ENCODE measurements at places on chromosomes 13 and 19.
A peak's percentile ranks its signal among the peaks of the same experiment; 100 is the strongest.

- no peak for DNase-seq
Measured at GRCh38 chr19:11361771-11362731, 6.8 kb downstream of the PLPPR2 start.

GRCh38 chr19:42092350-42092749 lies 16.4 kb downstream of the ZNF574 start:
- DNase-seq: no peak

DNA sequence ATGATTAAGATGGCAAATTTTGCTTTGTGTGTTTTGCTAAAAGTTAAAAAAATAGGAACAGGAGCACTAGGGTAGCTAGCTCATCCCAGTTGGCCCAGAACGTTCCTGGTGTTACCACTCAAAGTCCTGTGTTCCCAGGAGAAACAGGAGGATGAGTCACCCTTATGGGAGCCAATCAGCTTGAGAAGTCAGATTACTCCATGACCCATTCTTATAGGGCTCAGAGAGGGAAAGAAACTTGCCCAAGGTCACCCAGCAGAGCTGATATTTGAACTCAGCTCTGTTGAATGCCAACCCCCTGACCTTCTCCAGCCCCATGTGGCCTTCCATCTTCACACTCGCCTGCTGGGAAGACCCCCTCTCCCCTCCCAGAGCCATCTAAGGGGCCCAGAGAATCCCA lies 13.0 kb downstream of the NMRK2 start:
- no peak for DNase-seq

- no peak for DNase-seq
Measured at GRCh38 chr19:19487950-19488874, 27.1 kb downstream of the TSSK6 start.

GRCh38 chr19:52592301-52592700 lies 22.2 kb downstream of the ZNF701 start:
- DNase-seq: no peak

DNA sequence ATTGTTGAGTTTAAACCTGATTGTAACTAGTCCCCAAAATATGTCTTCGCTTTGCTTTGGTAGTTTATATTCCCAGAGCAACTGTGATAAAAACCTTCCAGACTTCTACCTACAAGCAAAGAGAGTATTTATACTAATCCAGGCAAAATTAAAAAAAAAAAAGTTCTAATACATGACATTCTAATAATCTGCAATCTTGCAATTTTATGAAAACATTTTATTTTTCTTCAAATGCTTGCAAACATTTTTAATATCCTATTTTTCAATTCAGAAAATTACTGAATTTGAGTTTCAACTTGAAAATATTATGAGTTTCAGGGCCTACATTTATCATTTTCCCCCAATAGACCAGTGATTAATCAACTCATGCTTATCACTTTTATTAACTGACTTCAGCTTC lies 830.2 kb upstream of the KLHL1 start:
- no peak for DNase-seq

GRCh38 chr19:7113233-7113632 lies 43.7 kb downstream of the ZNF557 start:
- DNase-seq: no peak

DNA sequence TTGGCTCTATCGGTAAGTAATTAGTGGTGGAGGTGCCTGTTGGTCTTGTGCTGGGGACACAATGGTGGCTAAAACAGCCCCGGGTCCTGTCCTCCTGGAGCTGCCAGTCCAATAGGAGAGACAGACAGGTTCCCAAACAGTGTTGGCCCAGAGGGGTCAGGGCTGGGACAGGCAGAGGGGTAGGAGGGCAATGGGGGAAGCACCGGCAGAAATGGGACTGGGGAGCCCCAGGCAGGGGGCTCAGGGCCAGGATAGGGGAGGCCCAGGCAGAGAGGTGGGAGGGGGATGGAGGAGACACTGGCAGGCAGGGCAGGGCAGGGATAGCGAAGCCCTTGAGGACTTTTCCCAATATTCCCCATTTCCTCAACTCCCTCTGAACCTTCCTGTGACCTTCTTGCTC lies 2.2 kb upstream of the FBL start:
- no peak for DNase-seq

GRCh38 chr13:23687614-23688013 lies 117.4 kb downstream of the TNFRSF19 start:
- no peak for DNase-seq

DNA sequence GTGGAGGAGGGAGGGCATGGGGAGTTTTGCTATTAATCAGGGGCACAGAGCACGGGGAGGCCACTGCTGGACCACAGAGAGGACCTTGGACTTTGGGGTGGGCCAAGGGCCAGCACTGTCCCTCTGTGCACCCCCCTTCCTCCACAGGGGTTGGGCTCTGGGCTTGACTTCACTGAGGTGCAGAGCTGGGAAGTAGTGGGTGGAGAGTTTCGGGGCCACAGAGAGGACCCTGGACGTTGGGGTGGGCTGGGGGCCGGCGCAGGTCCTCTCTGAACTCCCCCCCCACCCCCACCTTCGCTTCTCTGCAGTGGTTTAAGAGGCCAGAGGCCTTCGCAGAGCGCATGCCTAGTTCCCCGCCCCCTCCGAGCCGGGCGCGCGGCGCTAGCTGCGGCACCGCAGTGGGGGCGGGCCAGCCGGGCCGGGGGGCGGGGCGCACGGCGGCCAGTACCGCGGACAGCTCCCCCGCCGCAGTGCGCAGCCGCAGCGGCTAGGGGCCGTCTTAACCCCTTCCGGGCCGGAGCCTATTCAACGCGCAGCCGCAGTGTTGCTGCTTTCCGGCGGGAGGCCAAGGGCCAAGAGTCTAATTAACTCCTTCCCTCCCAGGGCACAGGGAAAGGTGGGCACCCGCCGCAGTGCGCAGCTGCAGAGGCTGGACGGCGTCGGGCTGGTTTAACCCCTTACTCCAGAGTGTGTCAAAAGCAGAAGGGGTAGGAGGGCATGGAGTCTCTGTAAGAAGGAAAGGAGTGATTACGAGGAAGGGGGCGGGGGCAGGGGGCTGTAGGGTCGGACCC lies 3.7 kb downstream of the KCNC3 start:
- DNase-seq: peak; percentile 48

DNA sequence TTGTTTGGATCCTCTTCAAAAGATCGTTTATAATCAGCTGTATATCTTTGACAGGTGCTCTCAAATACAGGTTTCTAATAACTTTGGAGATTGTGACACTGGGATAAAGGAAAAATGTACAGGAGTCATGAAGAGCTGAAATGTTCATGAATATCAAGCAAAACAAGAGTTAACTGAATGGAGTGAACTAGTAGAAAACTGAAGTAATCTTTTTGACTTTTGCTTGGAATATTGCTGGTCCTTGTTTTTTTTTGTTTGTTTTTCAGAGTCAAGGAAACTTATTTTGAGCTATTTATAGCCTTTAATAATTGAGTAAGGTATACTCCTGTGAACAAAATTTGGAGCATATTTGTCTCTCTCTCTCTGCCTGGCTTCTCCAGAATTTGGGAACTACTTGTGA lies 25.3 kb downstream of the MED4 start:
- no peak for DNase-seq

DNA sequence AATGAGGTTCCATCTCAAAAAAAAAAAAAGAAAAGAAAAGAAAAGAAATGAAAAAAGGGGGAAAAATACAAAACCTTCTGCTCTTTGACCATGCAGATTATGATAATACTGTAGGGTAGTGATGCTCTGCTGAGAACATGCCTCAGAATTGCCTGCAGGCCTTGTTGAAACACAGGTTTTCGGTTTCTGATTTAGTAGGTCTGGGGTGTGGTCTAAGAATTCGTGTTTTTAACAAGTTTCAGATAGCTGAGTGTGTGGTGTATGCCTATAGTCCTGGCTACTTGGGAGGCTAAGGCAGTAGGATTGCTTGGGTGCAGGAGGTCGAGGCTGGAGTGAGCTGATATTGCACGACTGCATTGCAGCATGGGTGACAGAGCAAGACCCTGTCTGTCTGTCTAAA lies 14.9 kb upstream of the CYP2B6 start:
- DNase-seq: no peak

GRCh38 chr13:100075700-100076587 lies 12.9 kb upstream of the PCCA start:
- no peak for DNase-seq

DNA sequence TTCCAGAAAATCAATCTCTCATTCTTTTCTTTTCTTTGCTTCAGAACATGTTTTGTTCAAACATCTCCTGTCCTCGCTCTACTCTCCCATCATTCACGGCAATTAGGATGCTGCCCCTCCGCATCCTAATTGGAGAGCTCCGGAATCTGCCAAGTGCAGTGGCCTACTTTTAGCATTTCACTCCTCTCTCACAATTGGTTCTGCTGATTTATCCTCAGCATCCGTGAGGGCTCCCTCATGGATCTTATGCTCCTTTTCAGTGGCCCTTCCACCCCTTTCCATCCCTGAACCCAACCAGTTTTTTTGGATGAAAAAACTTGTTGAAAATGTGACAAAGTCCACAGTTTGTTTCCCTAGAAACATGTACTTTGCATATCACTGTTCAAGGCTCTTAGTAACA lies 22.4 kb downstream of the AMER2 start:
- no peak for DNase-seq

DNA sequence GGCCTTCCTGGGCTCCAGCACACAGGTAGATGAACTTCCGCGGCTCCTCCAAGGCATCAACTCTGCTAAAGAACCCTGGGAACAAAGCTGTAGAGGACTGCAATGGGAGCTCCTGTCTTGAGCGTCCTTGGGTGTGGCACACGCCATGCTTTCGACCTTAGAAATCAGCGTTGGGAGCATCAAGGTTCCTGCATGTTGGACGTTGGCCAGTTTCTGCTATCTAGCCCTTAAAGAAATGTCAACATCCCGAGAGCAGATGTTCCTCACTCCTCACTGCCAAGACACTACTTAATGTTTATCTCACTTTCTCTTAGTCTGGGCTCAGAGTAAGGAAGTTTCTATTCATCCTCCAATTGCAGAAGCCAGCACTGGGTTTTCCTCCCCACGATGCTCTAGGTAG lies 70.6 kb upstream of the MEDAG start:
- DNase-seq: no peak

GRCh38 chr13:21130116-21130515 lies 46.2 kb downstream of the SKA3 start:
- no peak for DNase-seq

DNA sequence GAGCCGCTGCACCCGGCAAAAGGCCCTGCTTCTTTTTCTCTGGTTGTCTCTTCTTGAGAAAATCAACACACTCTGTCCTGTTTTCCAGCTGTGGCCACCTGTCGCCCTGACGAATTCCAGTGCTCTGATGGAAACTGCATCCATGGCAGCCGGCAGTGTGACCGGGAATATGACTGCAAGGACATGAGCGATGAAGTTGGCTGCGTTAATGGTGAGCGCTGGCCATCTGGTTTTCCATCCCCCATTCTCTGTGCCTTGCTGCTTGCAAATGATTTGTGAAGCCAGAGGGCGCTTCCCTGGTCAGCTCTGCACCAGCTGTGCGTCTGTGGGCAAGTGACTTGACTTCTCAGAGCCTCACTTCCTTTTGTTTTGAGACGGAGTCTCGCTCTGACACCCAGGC lies 17.2 kb downstream of the LDLR start:
- DNase-seq: no peak

DNA sequence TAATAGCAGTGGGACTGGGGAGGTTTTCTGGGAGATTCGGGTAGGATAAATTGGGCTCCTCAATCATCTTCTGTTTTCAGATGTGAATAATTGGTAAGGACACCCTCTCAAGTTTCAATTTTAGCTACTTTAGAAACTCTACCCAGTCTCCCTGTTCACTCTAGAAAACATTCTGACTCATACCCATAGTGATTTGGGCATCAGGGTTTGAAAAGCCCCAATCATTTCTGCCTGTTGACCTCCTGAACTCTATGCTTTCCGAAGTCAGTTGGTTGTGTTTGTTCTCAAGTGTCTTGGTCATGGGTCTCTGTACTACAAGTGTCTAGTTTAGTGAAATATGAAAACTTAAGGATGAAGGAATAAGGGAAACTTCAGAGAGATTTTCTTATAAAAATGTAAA lies 911.3 kb upstream of the GPC6 start:
- no peak for DNase-seq

- DNase-seq: no peak
Measured at GRCh38 chr19:16327169-16327475, 2.5 kb downstream of the KLF2 start.

DNA sequence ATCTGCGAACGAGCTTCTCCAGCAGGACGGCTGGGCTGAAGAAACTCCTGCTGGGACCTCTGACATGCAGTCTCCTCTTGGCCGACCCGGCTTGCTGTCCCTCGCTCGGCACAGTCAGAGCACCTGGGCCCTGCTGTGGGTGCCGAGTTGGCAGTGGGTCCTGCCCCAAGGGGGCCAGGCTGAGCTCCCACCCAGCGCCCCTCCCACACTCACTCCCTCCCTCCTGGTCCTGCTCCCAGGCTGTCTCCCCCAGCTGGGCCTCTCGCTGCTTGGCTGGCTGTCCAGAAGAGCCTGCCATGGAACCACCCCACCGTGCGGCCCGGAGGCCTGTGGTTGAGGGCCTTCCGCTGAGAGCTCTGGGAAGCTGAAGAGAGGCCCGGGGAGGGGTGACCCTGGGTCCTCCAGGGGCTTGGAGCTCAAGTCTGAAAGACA lies 6.0 kb downstream of the AKT2 start:
- no peak for DNase-seq

GRCh38 chr13:27500806-27501534 lies 50.6 kb upstream of the MTIF3 start:
- no peak for DNase-seq

DNA sequence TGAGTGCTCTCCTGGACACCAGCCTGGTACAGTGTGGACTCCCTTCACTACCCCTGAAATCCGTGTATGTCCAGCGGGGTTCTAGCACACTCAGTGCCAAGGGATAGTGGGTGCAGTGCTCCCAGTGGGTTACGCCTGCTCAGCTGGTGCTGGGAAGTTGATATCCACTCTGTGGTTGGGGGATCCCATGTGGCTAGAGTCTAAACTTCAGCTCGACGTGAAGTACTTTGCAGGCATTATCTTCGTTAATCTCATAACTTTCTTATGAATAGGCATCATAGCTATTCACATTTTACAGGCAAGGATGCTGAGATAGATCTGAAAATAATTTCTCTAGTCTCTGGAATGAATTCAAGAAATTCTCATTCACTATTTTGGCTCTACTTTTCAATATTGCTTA lies 433.2 kb upstream of the HTR2A start:
- no peak for DNase-seq

DNA sequence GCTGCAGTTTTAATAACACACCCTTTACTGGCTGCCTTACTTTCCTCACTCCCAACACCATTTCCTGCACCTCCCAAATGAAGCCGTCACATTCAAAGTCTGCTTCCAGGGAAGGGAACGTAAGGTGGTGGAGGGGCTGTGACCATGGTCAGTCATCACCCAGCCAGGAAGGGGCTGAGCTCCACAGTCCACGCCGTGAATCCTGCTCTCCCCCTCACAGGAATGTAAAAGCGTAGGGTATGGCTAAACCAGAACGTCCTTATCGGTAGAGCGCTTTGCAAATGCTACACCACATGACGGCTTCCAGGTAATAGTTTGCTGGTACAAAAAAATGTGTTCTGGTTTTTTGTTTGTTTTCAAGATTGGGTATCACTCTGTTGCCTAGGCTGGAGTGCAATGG lies 7.0 kb downstream of the NUMBL start:
- no peak for DNase-seq

- no peak for DNase-seq
Measured at GRCh38 chr13:110150384-110151101, 156.4 kb downstream of the COL4A1 start.

DNA sequence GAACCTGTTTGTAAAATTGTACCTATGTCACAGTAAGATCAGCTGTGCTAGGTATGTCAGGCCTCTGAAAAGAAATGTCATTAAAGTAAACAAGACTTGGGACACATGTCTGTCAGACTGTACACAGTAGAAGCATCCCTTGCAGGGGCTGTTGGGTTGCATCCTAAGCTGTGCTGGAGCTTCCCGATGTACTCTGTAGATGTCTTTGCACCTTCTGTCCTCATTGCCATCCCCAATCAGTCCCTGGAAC lies 48.7 kb upstream of the GPR183 start:
- no peak for DNase-seq

GRCh38 chr13:26813980-26814348 lies 53.4 kb upstream of the GPR12 start:
- no peak for DNase-seq

Data from stimulated activated CD8-positive, alpha-beta memory T cell treated with anti-CD3 and anti-CD28 coated beads, Interleukin-2, amount 100 ng/mL, for 1 hour (primary cell).